ENCODE measurements at places on chromosomes 4 and X. TPM values are rescaled to one million over a fixed set of nuclear protein-coding genes. Genes with fewer than 3 reads are reported as not detected.

Gene RTL5
- 4.6 TPM for total RNA-seq

Gene SPANXA1
- not detected for total RNA-seq

Gene RENBP
- total RNA-seq = 37.7 TPM

Gene CCNB3
- total RNA-seq = under 0.01 TPM

Gene TMEM31
- total RNA-seq = not detected

Gene LRP2BP
- 0.54 TPM for total RNA-seq

Gene F8A3
- 1.1 TPM for total RNA-seq

Gene IGSF1
- total RNA-seq = under 0.01 TPM

Gene FAM156A
- 9.2 TPM for total RNA-seq

Gene NDNF
- not detected for total RNA-seq

Gene TRAM1L1
- total RNA-seq = 0.27 TPM
